ENCODE measurements at places on chromosomes 7 and 10.

- DNase-seq: no peak
These were observed 37.4 kb upstream of the GSAP start for GRCh38 chr7:77453531-77453930.

- no peak for DNase-seq
These were observed 44.8 kb upstream of the ELFN1 start for GRCh38 chr7:1624999-1625927.

GRCh38 chr7:120028636-120029035 lies 244.3 kb upstream of the KCND2 start:
- DNase-seq: no peak

DNA sequence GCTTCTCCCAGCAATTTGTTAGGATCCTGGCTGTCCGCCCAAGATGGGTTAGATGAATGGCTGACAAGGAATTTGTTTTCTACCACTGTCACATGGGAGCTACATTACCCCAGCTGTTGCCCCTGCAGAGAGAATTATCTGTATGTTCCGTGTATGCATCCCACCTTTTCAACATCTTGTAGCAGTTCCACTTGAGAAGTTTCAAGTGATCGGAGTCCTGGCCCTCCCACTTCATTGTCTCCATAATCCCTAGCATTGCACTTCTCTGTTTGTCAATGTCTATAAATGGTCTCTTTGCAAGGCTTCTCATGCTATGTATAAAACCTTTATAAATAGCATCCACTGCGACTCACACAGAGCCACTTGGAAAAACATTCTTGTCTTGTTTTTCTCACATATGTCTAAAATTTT lies 972.5 kb downstream of the CNTNAP2 start:
- DNase-seq: no peak

- DNase-seq: no peak
These were observed 29.0 kb upstream of the EIF5AL1 start for GRCh38 chr10:79483299-79483698.

GRCh38 chr10:23371073-23371472 lies 26.5 kb upstream of the C10orf67 start:
- no peak for DNase-seq

DNA sequence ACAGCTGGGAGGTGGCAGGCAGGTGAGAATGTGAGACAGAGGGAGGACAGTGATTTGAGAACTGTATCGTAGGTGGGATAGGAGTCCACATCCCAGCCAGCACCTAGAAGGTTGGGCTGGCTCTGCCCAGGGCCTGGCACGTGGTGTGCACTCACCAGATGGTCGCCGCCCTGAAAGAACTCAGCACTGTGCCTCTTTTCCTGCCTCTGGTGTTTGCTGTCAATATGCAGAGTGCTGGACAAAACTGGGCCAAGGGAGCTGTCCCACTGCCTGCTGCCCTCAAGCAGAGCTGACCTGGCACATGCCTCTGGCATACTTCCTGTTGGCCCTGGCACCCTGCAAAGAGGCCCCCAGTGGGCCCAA lies 36.8 kb downstream of the CHST3 start:
- peak; percentile 37 for DNase-seq

DNA sequence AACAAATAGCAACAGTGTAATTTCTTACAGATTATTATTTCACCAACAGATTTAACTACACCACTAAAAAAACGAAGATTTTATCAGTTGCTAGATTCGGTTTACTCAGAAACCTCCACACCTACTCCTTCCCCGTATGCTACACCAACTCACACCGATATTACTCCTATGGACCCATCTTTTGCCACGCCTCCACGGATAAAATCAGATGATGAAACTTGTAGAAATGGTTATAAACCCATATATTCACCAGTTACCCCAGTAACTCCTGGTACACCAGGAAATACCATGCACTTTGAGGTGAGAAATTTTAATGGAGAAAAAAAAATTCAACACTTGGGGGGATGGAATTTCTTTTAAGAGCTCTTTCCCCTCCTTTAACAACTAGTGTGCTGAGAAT lies 92.5 kb downstream of the KMT2E start:
- DNase-seq: no peak

DNA sequence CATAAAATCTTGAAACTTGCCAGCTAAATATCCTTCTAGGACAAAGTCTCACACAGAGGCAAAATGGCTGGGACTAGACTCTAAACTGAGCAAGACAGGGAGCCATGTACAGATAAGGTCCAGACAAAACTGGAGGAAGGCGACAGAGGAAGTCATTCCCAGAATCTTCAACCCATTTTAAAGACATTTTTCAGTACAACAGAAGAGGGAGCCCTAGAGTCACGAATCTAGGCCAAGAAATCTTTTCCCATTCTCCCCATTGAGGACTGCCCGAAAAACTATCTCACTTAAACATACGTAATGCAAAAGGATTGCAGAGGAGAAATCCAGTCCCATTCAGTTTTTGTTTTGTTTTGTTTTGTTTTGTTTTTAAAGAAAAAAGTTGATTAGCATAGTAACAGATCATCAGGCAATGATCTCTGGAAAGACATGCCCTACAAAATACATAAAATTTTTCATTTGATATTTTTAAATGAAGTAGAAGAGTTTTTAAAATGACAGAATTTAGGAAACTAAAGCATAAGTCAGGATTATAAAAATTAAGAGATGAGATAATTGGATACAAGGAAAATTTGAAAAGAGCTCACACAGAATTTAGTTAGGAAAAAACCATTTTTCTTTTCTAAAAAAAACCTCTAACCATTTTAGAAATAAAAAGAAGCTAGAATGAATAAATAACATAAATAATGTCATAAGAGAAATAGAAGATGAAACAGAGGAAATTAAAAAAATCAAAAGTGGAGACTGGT lies 16.9 kb upstream of the PRF1 start:
- no peak for DNase-seq

GRCh38 chr10:53161231-53161630 lies 388.6 kb upstream of the MBL2 start:
- DNase-seq: no peak

DNA sequence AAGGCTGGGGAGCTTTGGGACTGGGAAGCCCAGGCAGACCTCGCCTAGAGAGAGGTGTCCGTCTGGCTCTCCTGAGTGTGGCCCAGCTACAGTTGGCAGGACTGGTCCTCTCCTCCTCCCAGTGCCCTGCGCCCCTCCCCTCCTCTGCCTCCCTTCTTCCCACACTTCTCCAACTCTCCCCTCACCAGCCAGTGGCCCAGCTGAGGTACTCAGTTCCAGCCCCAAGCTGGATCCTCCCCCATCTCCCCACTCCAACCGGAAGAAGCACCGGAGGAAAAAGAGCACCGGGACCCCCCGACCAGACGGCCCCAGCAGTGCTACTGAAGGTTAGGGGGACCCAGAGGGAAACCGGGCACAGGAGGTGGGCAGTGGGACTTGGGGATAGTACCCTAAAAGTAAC lies 27.7 kb downstream of the GBX1 start:
- DNase-seq: no peak

DNA sequence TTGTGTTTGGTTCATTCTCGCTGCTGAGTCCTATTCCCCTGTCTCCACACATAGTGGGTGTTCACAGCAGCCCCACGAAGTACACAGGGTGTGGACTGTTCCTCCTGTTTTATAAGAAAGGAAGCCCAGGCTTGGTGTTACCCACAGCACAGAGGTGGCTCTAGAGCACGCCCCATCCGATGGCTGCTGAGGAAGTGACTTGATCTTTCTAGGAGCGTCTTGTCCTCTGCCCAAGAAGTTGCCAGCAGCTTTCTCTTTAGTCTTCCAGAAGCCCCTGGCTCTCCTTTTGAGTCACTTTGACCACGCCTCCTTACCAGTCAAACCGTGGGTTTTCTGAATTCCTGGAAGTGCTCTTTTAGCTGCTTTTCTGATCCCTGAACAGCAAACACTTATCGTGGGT lies 94.0 kb downstream of the GRK5 start:
- DNase-seq: no peak

DNA sequence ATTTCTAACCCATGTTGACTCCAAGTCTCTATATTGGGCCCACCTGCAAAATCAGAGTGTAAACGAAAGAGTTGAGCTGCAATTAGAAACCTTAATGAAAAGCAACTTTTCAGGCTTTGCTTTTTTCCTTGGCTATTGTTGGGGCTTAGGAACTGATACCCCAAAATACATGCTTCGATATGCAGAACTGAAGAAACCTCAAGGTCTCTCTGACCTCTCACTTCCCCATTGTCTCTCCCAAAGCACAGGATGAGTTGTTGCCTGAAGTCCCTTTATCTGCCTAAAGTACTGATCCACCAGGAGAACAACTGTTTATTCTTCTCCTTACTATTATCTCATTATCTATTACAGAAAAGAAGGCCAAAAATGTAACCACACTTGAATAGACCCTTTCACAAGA lies 666.0 kb upstream of the LRRTM3 start:
- no peak for DNase-seq

DNA sequence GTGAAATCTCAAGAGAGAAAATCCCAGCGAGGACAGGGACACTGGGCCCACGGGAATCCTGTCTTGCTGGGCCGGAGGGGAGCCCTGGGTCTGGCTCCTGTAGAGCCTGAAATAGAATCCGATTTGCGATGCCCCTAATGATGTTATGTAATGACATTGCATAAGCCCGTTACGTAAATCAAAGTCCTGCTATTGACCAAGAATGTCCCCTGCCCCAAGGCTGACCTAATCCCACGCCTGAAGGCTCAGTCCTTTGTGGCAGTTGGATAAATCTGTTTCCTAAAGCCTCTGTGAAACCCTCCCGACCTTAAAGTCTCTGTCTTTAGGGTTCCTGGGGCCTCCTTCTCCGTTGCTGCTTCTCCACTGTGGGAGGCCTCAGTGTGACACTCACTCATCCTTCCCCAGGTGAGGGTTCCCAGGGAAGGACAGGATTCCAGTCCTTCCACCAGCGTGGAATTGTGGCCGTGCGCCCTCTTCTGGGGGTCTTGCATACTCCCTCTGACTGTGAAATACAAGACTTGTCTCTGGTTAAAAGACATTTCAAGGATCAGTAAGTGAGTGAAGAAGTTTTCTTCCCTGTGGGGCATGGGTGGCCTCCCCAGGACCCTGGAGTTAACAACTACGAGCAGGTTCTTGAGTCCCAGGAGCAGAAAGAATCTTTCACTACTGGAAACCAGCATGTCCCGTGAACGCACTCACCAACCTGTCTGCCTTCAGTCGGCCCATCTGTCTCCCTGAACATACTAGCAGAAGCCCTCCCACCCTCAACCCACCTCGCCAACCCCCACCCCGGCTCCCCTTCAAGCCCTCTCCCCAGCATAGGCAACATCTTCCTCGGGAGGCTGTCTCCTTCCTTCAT lies 19.8 kb downstream of the ZNF467 start:
- peak; percentile 56 for DNase-seq

- DNase-seq: peak; percentile 28
These were observed 106.0 kb downstream of the CUBN start for GRCh38 chr10:17023386-17024298.

- peak; percentile 81 for DNase-seq
These were observed at the start of gene TSPAN33 for GRCh38 chr7:129144095-129144833. TSPAN33 (plus strand) TSS chr7:129144707; CDS start chr7:129144981, 274 bp downstream.

- DNase-seq: no peak
These were observed 201.7 kb upstream of the ADARB2 start for GRCh38 chr10:1939016-1939415.

DNA sequence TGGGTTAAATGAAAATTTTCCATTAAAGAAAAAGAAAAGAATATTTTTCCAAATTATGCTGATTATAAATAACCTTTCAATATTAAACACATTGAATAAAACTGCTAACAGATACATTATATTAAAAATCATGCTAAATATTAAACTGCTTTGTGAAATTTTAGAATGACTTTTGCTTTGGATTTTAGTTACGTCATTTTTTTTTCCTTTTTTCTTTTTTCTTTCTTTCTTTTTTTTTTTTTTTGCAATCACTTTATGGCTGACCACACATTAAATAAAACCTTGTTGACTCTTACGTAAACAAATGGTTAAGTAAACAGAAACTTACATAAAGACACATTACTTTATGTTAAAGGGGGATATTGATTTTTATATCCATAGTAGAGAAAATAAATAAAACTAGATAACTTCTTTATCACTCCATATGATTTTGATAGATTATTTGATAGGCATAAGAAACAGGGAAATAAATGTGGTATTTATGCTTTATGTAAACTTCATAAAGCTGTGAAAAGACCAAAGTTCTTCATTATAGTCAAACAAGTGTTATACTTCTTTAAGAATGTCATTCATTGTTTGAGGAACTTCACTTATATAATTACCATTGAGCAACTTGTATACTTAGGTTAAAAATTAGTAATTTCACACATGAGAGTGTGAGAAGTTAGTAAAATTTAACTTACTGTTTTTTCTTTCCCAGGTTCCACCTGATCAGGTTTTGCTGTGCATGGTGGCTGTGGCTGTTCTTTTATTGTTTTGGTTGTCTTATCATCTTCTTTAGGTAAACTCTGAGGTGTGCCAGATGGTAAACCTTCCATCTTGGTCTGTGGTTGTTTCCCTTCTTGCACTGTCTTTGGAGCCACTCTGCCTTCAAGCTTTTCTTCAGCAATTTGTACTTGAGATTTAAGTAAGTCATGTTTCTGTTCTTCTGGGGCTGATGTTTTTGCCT lies 197.3 kb downstream of the PCLO start:
- no peak for DNase-seq

- DNase-seq: peak; percentile 91
These were observed 30.2 kb downstream of the ADRA2A start for GRCh38 chr10:111107023-111107422.

DNA sequence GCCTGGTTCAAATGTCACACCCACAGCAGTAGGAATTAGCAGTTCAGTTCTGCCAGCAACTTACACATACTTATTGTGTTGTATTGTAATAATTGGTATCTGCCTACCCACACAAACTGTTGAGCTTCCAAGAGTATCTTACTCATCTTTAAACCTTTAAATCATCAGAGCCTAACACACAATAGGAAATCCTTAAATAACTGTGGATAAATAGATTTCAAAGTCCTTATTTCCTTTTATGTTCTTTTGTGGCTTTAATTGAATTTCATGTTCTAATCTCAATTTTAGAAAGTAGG lies 3.9 kb downstream of the CASD1 start:
- no peak for DNase-seq

- no peak for DNase-seq
These were observed 27.9 kb downstream of the MTURN start for GRCh38 chr7:30162622-30163124.

DNA sequence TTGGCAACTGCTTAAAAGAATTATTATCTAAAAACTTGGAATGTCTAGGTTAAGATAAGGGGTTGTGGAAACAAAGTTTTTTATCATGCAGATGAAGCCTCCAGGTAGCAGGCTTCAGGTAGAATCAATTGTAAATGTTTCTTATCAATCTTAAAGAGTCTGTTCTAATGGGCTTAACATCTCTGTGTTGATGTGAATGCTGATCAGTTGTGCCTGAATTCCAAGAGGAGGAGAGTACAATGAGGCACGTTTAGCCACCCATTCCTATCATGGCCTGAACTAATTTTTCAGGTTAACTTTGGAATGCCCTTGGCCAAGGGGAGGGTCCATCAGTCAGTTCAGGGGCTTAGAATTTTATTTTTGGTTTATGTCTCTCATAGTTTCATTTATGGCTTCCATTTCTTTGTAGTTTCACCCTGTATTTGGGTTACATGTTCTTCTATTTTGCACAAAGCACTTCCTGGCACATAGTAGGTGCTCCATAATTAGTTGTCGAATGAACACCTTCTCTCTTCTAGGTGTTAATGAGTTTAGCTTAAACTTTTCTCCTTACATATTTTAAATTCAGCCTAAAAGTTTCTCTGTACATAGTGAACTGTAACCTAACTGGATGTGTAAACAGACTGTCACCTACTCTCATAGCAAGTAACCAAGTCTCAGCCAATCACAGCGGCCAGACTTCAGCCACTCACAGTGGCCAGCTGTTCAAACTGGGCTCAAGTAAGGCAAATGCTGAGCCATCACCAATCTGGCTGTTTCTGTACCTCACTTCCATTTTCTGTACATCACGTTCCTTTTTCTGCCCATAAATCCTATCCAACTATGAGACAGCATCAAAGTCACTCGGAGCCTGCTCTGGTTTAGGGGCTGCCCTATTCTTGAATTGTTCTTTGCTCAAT lies 34.7 kb downstream of the ALOX5 start:
- DNase-seq: peak; percentile 76

Measured in body of pancreas (tissue), 4 donors.